ENCODE measurements at places on chromosomes 7 and 10.

DNA sequence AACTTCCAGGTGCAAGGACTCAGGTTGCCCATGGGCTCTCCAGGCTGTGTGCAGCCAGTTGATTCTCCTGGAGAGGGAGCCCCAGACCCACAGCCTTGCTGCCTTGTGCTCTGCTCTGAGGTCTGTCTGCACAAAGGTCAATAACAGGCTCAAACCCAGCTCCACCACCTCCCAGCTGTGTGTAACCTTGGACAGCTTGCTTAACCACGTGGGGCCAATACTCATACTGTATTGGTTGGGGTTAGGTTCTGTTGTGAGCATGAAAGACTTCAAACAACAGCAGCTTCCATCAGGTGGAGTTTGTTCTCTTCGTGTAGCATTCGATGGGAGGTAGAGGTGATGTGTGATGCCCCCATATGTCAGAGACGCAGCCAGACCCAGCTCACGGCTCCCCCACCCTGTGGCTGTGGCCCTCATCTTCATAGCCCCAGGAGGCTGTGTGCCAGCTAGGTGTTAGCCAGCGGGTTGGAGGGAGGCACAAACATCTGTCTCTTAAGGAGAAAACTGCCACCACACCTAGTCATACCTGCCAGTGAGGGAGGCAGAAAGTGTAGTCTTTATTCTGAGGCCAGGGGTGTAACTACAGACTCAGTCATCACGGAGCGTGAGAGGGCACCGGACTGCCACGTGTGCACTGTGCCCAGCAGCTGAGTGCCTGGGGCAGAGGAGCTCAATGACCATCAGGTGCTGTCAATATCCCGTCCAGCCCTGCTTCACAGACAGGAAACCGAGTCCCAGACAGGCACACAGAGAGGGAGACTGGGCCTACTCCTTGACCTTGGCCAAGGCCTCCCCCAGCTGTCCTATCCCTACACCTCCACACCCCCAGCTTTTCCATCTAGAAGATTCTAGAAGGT, 8.1 kb upstream of the POLD2 start:
- no peak for DNase-seq

- no peak for DNase-seq
Observed at GRCh38 chr10:3502673-3503072, 282.3 kb downstream of the KLF6 start.

DNA sequence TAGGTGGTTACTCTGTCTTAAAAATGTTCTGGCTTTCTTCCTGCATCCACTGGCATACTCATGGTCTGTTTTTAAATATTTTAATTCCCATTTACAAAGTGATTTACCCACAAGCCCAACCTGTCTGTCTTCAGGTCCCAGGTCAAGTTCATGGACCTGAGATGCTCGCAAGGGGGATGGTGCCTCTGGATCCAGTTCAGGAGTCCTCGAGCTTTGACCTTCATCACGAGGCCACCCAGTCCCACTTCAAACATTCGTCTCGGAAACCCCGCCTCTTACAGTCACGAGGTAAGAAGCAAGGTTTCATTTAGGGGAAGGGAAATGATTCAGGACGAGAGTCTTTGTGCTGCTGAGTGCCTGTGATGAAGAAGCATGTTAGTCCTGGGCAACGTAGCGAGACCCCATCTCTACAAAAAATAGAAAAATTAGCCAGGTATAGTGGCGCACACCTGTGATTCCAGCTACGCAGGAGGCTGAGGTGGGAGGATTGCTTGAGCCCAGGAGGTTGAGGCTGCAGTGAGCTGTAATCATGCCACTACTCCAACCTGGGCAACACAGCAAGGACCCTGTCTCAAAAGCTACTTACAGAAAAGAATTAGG, 8.7 kb downstream of the ZKSCAN1 start:
- DNase-seq, result no peak

DNA sequence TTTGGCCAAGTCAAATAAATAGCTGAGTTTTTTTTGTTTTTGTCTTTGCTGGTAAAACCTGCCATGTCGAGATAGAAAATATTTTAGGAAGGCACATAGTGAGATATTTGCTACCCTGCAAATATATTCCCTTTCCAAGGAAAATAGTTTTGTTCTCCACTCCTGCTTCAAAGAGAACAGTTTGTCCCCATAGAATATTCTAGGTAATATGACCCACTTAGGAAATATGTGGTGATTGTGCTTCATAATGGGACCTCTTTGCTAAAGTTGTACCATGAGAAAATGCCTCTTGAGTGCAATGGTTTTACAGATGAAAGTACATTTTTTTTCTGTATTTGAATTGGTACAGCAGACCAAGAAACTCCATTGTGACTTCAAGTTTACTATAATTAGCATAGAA, 41.6 kb downstream of the SMNDC1 start:
- no peak for DNase-seq

Measured in GM13976 (cell line).